ENCODE measurements at places on chromosomes 7 and 10.
A peak's percentile ranks its signal among the peaks of the same experiment; 100 is the strongest.

- DNase-seq: no peak
Observed at GRCh38 chr10:84951616-84952015, 623.2 kb downstream of the CCSER2 start.

DNA sequence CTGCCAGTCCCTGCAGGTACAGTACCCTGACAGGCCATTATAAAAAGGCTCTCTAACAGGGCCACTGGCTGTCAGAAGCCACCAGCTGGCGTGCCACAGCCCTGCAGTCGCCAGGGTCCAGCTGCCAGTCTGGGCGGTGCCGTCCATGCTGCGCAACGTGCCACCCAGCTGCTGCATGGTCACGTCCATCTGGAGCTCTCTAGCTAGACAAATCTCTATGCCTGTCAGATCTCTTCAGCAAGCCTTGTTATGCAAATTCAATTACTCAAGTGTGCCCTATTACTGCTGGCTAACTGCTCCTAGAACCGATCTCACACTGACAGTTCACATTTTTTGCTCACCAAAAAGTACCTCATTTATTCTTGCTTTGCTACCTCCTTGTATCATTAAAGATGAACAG is 75.9 kb downstream of the HIBADH start:
- peak; percentile 12 for DNase-seq

GRCh38 chr7:29588900-29589696 is 25.5 kb downstream of the PRR15 start:
- DNase-seq: peak; percentile 55

GRCh38 chr10:89242345-89242684 is 9.3 kb downstream of the LIPA start:
- no peak for DNase-seq

- no peak for DNase-seq
Observed at GRCh38 chr7:98784216-98784785, 85.5 kb downstream of the TMEM130 start.

- DNase-seq: no peak
Observed at GRCh38 chr7:25319707-25320106, 91.4 kb upstream of the NPVF start.

DNA sequence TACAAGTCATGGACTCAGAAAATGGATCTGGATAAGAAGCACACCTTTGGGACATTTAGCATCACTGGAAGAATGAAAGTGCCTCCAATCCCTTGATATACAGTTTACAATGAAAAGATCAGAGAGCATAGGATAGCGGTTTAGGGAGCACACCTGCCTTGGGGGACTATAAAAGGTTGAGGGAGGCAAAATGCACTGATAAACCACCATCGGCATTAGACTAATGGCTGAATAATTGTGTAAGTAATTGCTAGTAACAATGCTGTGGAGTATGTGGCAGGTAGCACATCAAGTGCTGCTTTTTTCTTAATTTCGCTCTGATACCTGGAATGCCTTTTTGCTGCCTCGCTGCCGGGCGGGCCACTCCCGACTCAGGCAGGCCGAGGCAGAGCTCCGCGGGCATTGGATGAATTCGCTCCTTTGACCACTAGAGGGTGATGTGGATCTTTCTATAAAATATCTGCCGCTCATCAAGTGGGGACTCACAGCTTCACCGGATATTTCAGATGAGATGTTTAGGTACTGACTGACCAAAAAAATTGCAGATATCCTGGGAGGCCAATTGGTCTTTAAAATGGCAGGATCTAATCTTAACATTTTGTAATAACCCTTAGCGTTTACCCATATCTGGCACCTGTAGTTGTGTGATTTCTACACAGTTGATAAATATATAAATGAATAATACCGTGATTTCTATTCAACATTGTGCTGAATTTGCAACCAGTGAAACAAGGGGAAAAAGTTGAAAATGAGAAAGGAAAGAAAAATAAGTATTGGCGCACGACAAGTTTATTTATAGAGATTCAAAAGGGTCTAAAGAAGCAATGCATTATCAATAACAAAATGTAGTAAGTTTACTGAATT is 116.8 kb upstream of the PRSS1 start:
- peak; percentile 87 for DNase-seq

DNA sequence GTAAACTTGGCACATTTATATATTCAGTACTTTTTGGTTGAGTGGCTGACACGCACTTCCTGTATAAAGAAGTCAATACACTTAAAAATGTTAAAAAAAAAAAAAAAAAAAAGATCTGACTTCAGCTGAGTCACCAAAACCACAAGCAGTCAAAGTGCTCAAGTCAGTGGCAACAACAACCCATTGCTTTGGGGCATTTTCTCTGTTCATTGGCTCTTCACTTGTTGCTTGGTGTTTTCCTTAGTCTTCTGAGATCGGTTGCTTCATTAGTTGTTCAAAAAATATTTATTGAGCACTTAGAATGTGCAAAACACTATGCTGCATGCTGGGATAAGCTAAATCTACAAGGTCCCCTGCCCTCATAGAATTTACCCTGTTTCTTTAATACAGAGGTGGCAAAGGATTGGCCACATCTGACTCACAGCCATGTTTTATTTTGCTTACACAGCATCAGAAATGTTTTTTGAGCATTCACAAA is 63.7 kb downstream of the ZNRF2 start:
- DNase-seq: peak; percentile 73

DNA sequence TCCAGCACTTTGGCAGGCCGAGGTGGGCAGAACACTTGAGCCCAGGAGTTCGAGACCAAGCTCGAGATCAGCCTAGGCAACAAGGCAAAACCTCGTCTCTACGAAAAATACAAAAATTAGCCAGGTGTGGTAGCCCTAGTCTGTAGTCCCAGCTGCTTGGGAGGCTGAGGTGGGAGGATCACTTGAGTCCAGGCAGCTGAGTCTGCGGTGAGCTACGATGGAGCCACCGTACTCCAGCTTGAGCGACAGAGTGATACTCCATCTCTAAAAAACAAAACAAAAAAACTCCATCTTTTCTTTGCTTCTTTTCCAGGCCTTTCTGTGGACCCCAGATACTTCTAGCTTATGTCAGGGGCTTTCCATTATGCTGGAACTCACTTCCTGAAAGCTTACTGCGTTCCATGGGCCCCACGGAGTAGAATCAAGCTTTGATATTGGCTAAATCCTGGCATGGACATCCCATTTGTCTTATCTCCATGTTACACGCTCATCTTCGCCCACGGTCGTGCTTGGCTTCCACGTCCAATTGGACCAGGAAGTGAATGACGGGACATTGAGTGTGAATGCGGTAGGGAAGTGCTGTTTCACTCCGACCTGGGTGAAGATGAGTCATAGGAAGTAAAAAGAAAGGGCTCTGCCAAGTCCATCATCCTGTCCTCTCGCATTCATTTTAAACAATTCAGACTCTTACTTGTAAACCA is 45.7 kb downstream of the FAM171A1 start:
- no peak for DNase-seq

GRCh38 chr7:120842121-120842621 is 15.8 kb downstream of the TSPAN12 start:
- DNase-seq: peak; percentile 57

DNA sequence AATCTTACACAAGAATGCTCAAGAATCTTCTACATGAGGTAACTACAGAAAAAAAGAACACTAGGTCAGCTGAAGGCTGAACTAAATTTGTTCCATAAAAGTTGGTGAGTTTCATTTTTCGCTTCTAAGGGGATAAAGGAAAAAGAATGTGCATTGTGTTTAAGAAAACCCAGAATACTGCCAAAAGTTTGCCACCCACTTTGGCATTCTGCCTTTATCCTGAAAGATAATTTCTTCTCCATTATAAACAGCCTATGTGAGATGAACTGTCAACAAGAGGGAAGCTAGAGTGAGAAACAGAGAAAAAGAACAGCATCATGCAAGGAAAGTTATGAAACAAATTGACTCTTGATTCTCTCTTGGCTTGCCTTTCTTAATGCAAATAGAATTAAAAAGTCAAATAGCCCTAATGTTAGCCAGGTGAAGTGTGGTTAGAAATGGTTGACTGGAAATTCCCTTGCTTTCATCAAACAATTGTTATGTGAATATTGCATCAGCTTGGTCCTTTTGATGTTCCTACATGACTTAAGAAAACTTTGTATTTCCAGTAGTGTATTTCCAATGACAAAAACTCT is 25.8 kb downstream of the STEAP1 start:
- no peak for DNase-seq

GRCh38 chr7:1654738-1655475 is 15.2 kb upstream of the ELFN1 start:
- no peak for DNase-seq

GRCh38 chr7:2031451-2031845 is 201.3 kb downstream of the MAD1L1 start:
- no peak for DNase-seq

GRCh38 chr10:62904281-62904875 is 88.2 kb upstream of the EGR2 start:
- DNase-seq: no peak

GRCh38 chr10:132003282-132003924 is 21.7 kb upstream of the BNIP3 start:
- peak; percentile 52 for DNase-seq

DNA sequence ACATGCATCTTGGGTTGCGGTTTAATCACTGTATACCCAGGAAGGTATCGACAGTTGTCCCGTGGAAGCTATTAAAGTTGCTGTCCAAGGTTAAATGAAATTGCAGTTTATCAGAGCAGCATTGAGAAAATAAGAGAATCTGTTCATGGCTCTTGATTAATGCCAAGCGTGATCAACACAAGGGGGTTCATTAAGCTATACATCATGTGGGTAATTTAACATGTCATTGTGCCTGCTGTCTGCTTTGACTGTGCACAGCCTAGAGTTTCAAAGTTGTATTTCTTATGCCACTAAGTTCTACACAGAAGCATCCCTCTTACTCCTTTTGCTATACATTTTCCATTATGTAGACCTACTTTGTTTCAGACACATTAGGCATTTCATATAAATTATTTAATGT is 74.8 kb upstream of the SP8 start:
- DNase-seq: no peak

DNA sequence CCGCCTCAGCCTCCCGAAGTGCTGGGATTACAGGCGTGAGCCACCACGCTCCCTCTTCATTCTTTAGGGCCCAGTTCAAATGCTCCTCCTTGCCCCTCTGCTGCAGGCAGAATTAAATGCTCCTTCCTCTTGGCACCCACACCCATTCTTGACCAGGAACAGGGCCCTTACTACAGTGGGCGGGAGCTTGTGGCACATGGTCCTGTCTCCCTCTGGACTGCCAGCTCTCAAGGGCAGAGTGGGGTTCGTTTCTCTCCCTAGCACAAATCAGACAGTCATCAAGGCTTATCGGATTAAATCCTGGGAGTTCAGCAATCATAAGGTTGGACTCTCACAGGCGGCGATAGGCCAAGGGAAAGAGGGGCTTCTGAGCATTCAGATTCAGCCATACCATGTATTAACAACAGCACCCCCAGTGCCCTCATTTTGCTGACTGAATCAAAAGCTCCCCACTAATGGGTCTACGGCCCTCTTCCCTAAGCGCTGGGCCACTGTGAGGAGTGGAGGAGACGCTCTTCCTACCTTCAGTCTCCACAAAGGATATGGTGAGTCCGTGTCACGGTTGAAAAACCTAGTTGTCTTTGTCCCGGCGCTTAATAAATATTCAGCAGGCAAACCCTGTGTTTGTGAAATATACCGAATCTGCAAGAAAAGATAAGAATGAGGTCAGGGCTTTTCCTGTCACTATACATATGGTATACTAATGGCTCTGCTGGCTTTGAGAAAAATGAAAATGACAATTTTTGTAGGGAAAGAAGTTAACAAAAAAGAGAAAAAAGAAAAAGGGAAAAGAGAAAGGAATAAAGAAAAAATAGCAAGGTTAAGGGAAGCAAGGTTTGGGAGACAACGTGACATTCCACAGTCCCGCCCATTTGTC is 107.4 kb downstream of the CLEC2L start:
- no peak for DNase-seq

- DNase-seq: no peak
Observed at GRCh38 chr7:29864656-29865055, 58.3 kb downstream of the WIPF3 start.

DNA sequence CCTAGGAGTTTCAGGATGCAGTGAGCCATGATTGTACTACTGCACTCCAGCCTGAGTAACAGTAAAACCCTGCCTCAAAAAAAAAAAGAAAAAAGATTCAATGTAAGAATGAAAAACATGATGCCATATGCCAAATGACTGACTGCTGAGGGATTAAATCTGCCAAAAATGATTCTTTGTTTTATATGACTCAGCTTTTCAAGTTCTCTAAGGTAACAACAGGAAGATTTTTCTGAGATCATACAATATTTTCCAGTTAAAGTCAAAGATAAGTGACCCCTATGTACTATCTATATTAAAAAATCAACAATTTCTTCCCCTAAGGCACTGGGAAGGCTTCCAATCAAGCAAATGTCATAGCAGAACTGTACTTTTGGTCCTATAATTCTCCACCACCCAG is 271.2 kb upstream of the IMMP2L start:
- DNase-seq: no peak

- DNase-seq: no peak
Observed at GRCh38 chr10:112585960-112586359, 138.9 kb downstream of the VTI1A start.

DNA sequence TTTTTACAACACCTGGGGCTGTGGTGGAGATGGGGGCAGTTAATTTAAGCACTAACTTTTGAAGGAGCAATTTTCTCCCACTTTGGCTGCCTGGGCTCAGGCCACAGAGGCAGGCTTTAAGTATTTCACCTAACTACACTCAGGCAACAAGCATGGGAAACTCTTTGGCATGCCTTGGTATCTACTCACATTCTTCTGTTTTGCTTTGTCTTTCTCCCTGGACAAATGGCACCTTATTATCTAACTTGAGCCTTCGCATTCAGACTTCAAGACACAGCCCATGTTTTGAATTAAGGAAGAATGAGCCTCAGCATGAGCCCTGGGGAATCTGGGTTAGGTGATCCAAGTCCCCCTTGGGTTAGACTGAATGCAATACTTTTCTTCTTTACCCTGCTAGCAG is 31.8 kb upstream of the BMPER start:
- DNase-seq: no peak

Measured in ELF-1 (cell line).